ENCODE measurements at places on chromosomes 13 and 19.

- peak; percentile 25 for DNase-seq
These were observed 43.1 kb downstream of the CEBPG start for GRCh38 chr19:33416307-33417215.

- no peak for DNase-seq
These were observed 23.8 kb upstream of the VSTM2B start for GRCh38 chr19:29501816-29502580.

GRCh38 chr13:36275190-36276002, 22.2 kb downstream of the CCDC169 start:
- DNase-seq, result no peak

GRCh38 chr13:83048419-83048818, 833.9 kb downstream of the SLITRK1 start:
- DNase-seq, result no peak

GRCh38 chr13:34657716-34658115, 284.4 kb upstream of the NBEA start:
- DNase-seq, result no peak

DNA sequence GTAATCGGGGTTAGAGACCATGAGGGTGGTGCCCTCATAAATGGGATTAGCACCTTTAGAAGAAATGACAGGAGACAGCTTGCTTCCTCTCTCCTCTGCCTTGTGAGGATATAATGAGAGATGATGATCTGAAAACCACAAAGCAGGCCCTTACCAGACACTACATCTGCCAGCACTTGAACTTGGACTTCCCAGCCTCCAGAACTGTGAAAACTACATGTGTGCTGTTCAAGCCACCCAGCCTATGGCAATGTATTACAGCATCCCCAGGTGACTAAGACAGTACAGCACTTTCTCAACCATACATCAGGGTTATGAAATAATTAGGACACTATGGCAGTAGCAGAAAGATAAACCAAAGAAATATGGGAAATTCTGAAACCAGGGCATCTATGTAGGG, 7.4 kb downstream of the ZNF564 start:
- DNase-seq, result no peak

- DNase-seq, result no peak
These were observed 3.2 kb upstream of the MAB21L1 start for GRCh38 chr13:35479706-35480105.

DNA sequence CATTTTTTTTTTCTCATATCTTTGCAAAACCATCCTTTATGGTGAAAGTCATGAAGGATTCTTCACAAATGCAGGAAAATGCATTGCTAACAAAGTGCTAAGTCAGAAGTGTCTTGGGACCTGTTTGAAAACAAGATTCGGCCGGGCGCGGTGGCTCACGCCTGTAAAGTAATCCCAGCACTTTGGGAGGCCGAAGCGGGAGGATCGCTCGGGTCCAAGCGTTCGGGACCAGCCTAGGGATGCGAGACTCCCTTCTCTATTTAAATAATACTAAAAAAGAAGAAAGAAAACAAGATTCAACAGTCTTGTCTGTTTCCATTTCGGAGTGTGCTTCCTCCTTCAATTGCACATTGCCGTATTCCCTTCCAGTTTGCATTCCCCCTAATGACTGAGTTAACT, 819 bp downstream of the EID2B start:
- DNase-seq, result no peak

- DNase-seq, result no peak
These were observed 23.6 kb downstream of the DPP9 start for GRCh38 chr19:4699826-4700692.
